ENCODE measurements at places on chromosomes 12 and 14. TPM values are rescaled to one million over a fixed set of nuclear protein-coding genes. Genes with fewer than 3 reads are reported as not detected.
A peak's percentile ranks its signal among the peaks of the same experiment; 100 is the strongest.

- DNase-seq: no peak
Observed at GRCh38 chr12:64427988-64428387, 23.8 kb downstream of the XPOT start.

GRCh38 chr12:20585055-20585625, 110.0 kb upstream of the SLCO1C1 start:
- DNase-seq: no peak

- no peak for DNase-seq
Observed at GRCh38 chr12:46982629-46983392, 96.6 kb upstream of the PCED1B start.

GRCh38 chr14:26775765-26776563, 178.1 kb upstream of the NOVA1 start:
- DNase-seq: no peak

GRCh38 chr14:50943261-50943942, 881 bp downstream of the PYGL start:
- DNase-seq: no peak

- DNase-seq: no peak
Observed at GRCh38 chr12:52006726-52007157, at the start of gene TAMALIN. TSS of gene TAMALIN (plus strand) at chr12:52006946. CDS start at chr12:52007020, 74 bp downstream.

- no peak for DNase-seq
Observed at GRCh38 chr14:33740531-33740930, 210.3 kb downstream of the EGLN3 start.

- no peak for DNase-seq
Observed at GRCh38 chr12:126198966-126199692, 1133.9 kb downstream of the AACS start.

DNA sequence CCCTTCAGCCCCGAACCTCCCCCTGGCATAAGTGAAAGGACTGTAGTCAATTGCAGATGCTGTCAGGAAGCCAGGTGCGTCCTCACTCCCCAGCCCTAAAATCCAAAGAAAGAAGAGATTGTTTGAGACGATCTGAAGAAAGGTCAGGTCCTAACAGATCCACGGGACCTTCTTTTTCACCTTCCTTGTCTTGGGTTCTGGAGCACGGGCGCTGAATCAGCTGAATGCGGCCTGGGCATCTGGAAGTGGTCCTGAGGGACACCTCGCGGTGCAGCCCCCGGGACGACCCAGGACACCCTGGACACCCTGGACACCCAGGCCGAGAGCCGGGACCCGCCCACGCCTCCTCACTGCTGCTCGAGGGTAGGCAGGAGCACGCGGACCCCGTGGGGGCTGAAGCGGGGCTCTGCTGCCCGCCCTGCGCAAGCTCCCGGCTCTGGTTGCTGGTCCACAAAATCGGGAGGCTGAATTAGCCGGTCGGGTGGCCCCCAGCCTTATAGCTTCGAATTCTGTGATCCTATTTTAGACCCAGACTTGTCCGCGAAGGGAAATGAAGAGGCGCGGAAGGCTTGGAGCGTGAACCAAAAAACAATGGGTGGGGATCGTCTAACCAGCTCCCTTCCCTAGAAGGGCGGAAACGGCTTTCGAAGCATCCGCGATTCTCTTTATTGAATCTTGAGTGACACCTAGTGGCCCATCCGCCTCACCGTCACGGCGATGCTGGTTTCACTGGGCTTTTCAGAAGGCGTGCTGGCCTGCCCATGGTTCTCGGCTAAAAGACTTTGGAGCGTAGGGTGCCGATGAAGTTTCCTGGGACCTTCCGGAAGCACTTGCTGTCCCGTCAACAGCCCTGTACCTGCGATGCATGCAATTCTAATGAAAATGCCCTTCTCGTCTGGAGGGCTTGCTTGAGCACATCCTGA, 46.4 kb upstream of the PLXNC1 start:
- DNase-seq: peak; percentile 24

GRCh38 chr14:77306851-77307496, 13.7 kb downstream of the POMT2 start:
- no peak for DNase-seq

GRCh38 chr12:41972598-41972997, 172.1 kb downstream of the GXYLT1 start:
- no peak for DNase-seq

DNA sequence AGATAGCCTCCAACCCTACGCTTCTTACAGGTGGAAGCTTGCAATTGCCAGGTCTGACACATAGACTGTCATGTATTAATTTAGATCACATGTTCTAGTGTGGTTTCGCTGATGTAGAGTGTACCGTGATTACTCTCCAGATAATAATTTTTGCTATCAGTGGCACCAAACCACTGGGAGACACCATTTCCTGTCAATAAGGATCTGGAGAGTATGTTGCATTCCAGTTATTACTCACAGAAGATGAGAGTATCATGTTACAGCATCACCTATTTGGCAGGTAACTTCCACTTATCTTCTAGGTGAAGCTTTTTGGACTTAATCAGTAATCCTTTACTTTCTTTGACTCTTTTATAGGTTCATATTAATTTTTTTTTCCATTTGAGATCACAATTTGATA, 147.2 kb downstream of the HELB start:
- DNase-seq: no peak

DNA sequence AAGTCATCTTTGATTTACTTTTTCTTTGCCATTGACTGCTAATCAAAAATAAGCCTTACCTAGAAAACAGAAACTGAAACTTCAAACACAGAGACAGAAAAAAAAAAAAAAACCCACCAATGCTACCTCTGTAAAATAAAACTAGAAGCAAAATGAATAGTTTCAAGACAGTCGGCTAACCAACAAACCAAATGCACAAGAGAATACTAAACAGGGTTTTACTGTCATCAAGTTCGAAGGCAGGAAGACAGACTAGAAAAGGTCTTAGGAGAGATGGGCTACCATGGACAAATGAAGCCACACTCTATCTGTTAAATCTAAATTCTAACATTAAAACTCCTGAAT, 59.5 kb downstream of the SEL1L start:
- DNase-seq: no peak

- no peak for DNase-seq
Observed at GRCh38 chr12:33484161-33484560, 44.5 kb upstream of the SYT10 start.

DNA sequence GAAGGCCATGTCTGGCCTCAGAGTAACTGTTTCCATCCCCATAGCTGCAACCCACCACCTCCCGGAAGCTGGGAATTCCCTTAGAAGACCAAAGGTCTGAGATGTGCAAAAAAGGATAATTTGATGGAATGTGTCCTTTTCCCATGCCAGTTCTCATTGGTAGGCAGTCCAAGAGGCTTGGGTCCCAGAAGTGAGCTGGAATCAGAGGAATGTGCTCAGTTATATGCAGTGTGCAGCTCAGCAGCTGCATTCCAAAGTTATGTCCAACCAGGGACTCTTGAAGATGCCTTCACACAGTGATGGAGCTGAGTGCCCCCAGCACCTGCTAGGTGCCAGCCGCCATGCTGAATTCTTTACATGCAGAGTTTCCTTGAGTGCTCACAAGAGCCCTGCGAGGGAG, 583.9 kb upstream of the TBX3 start:
- no peak for DNase-seq

DNA sequence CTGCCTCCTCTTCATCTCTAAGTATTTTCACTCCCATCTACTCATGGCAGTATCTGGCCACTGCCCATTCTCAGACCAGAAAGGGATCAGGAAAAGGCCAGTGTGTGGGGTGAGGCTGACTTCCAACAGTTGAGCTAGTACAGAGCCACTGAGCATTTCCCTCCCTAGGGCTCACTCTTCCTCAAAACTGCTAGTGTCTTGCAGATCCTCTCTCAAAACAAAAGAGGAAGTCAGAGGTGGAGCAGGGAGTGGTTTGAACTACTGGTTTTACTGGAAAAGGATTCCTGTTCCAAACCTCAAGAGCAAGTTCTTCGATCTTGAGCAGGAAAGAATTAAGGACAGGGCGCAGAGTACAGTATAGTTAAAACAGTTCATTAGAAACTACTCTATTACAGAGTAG, 11.7 kb upstream of the RNASE10 start:
- DNase-seq: no peak

DNA sequence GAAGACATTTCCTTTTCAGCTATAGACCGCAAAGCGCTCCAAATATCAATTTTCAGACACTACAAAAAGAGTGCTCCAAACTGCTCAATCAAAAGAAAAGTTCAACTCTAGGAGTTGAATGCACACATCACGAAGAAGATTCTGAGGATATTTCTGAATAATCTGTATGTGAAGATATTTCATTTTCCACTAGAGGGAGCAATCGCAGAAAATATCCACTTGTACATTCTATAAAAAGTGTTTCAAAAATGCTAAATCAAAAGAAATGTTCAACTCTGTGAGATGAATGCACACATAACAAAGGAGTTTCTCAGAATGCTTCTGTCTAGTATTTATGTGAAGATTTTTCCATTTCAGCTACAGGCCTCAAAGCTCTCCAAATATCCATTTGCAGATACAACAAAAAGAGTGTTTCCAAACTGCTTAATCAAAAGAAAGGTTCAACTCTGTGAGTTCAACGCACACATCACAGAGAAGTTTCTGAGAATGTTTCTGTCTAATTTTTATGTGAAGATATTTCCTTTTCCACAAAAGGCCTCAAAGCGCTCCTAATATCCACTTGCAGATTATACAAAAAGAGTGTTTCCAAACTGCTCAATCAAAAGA, 643.8 kb upstream of the ALG10B start:
- no peak for DNase-seq

DNA sequence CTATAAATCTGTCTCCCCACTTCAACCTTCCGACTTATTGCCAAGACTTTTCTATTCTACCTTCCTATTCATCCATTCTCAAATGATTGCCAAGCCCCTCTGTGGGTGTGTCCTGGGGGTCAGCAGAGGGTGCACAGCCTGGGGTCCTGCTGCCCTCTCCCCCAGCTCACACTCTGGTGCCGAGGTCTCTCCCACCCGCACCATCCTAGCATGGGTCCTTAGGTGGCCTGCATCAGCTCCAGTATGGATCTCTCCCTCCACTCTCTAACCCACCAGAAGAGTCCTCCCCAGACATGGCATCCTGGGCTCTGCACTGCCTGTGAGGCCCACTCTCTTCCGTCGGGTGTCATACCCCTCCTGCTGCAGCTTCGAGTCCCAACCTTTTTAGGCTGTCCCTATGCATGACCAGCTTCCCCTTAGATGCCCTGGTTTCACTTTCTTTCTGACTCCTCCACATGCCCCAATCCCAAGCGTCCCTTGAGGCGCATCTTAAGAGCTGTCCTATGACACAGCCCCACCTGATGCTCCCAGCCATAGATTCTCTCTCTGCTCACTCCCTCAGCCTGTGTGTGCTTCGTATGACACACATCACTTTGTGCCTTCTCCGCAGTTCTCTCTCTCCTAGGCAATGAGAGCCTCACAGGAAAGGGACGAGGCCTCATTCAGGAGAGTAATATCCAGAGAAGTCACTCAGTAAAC, 43.9 kb downstream of the GIT2 start:
- no peak for DNase-seq

- no peak for DNase-seq
Observed at GRCh38 chr14:103782376-103782775, 65.0 kb downstream of the PPP1R13B start.

DNA sequence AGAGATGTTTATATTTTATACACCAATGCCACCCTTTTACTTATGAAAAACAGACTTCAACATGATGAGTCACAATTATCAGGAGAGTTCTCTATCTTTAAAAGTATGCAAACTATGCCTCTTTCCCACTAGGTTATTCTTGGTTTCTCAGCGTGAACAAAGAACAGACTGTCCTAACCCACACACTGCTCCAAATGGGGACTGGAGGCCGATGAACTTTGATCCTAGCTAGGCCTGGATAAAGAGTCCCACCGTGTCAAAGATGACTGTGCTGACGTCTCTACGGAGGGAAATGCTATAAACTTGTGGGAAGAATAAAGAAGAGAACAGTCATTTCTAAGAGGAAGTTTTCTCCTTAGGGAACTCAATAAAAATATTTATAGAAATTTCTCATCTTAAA, 160.1 kb downstream of the EPS8 start:
- peak; percentile 71 for DNase-seq

DNA sequence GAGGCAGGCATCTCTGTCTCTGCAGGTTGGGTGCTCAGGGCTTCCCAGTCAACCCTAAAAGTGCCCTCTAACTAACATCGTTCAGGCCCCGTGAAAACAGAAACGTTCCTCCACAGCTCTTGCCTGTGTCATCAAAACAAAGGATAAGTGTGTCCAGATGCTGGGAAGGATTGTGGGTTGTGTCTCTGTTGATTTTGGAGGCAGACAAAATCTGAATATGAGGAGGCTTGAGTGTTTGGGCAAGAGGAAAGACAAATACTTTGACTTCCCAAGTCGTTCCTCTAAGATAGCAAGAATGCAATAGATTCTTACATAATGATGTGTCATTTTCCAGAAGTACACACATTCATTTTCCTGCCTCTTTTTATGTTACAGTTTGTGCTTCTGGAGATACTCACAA, 52.9 kb downstream of the SERPINA3 start:
- DNase-seq: peak; percentile 11

- DNase-seq: no peak
Observed at GRCh38 chr14:104856869-104857860, 7.9 kb upstream of the CEP170B start.

DNA sequence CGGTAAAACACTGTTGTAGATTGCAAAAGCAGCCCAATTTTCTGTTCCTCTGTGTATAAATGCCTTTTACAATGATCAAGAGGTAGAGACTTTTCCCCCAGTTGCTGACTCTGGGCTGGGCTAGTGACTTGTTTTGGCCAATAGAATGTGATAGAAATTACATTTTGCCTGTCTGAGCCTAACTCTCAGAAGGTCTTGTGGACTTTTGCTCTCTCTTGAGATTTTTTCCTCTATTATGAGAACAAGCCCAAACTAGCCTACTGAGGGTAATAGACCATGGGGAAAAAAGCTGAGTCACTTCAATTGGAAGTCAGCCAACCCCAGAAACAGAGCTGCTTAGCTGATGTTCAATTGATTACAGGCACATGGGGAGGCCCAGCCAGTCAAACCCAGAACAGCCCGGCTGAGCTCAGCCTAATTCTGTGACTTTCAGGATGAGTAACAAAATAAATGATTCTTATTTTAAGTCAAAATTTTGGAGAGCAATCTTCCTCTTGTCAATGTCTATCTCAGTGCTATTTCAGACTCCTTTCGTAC, 61.4 kb downstream of the MYF5 start:
- peak; percentile 66 for DNase-seq

DNA sequence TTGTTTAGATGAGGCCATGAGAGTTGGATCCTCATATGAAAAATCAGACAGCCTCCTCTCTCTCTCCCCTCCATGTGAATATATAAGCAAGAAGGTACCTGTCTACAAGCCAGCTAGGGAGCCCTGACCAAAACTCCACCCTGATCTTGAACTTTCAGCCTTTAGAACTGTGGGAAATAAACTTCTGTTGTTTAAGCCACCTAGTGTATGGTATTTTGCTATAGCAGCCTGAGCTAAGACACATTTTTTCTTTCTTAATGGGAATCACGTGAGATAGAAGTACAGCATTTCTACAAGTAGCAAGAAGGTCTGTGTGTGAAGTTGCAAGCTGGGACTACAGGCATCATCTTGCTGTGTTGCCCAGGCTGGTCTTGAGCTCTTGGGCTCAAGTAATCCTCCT, 16.3 kb upstream of the ABHD12B start:
- DNase-seq: no peak

- DNase-seq: no peak
Observed at GRCh38 chr12:4766445-4766844, 46.2 kb downstream of the GALNT8 start.

METTL3 gene
- total RNA-seq: 56.0 TPM

KRT3 gene
- not detected for total RNA-seq

BAG5 gene
- 38.4 TPM for total RNA-seq

TRMT61A gene
- 9.7 TPM for total RNA-seq

FGF6 gene
- total RNA-seq: not detected

CD27 gene
- not detected for total RNA-seq

PTCSC3 gene
- not detected for total RNA-seq

NRIP2 gene
- not detected for total RNA-seq

FIGNL2 gene
- 0.18 TPM for total RNA-seq

ANKRD33 gene
- 0.20 TPM for total RNA-seq

HOTAIR gene
- not detected for total RNA-seq

NKX2-8 gene
- total RNA-seq: not detected

RIN3 gene
- 2.7 TPM for total RNA-seq
